SK-N-SH treated with all-trans-retinoic acid at 6 μM for 48 hours (cell line): ENCODE measurements at places on chromosomes 5 and 9.

GRCh38 chr9:69140123-69140735 is 33.8 kb upstream of the TJP2 start:
- no peak for ATAC-seq

DNA sequence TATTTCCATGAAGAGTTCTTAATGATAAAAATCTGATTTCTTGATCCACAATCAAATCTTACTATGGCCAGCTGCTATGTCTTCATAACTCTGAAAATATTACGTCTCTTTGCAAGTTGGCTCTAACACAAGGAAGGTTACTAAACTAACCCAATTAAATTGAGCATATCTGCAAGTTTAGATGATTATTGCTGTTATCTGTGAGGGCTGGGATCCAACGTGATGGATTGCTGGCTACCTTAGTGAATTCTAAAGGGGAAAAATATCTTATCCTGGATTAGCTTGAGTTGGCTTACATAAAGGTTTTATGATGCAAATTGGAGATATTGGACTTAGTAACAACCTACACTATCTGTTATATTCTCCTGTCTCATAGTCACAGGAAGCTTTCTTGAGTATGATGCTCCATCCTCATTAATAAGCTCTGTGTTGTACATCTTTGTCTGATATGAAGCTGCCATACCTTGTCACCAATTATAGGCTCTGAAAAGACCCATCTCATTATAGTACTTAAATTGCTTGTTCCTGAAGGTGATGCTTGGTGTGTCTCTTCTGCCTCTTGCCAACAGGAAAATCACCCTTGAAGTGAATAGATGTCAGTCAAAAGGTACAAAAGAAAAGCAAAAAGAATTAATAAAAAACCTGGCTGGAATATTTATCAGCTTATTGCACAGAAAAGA is 733.0 kb upstream of the MEF2C start:
- ATAC-seq: no peak

GRCh38 chr9:6915635-6916034 is 157.9 kb downstream of the KDM4C start:
- no peak for ATAC-seq

- no peak for ATAC-seq
Observed at GRCh38 chr5:33696411-33696810, 195.4 kb downstream of the ADAMTS12 start.

DNA sequence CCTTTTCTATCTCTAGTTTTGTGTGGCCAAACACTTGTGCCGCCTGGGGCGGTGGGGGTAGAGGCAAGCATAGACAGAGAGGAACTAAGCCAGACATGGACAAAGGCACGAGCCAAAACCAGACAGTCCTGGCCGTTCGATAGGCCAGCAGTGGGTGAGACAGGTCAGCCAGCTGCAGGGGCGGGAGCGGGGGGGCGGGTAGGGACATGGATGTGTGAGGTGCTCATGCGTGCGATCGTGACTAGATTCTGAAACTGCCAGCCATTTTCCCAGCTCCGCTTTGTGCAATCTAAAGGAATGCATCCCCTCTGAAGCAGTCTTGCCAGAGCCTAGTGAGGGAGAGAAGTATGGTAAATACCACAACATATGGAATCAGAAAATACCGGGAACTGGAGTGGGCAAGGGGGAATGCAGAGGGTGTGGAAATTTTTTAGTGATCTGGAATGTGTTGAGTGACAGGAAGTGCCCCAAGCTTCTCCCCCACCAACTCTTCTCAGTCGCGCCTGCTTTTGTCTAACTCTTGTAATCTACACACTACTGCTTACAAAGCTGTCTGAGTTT is 111.9 kb downstream of the NR6A1 start:
- peak; percentile 74 for ATAC-seq

DNA sequence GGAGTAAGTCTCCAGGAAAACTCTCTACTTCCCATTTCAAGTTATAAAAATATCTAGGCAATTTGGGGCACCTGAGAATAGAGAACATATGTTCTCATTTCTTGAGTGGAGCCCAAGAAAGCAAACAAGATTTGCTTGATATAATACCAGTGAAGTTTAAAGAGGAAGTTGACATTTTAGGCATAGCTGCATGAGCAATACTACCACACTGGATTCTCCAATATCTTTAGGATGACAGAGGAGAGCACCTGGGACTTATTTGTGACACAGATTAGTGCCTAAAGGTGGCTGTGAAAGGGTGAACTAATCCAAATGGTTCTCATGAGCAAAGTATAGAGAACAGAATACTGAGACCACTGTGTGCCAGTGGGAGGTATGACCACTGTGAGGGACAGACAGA is 423.5 kb upstream of the RIOK2 start:
- no peak for ATAC-seq

DNA sequence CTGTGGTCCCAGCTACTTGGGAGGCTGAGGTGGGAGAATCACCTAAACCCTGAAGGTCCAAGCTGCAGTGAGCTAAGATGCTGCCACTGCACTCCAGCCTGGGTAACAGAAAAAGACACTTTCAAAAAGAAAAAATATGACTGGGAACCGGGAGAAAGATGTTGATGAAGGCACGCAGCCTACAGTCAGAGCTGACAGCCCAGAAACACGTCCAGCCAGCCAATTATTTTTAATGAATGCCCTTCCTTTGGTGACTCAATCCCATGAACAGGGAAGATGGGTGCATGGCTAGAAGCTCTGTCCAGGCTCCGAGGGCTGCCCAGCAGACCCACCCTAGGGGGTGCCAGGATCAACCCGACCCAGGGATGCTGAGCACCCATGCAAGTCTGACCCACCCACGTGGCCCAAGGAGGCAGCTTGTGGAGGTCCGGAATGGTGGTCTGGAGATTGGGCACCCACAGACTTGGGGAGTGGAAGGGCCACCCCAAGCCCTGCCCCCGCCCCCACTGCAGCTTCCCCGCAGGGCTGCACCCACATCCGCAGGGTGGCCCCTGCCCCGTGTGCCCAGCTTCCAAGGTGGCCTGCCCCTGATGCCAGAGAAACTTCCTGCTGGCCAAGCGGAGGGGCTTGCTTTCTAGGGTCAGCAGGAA is 51.0 kb downstream of the ADAMTS2 start:
- ATAC-seq: no peak

GRCh38 chr5:159965031-159965837 is 43.7 kb upstream of the TTC1 start:
- peak; percentile 97 for ATAC-seq

DNA sequence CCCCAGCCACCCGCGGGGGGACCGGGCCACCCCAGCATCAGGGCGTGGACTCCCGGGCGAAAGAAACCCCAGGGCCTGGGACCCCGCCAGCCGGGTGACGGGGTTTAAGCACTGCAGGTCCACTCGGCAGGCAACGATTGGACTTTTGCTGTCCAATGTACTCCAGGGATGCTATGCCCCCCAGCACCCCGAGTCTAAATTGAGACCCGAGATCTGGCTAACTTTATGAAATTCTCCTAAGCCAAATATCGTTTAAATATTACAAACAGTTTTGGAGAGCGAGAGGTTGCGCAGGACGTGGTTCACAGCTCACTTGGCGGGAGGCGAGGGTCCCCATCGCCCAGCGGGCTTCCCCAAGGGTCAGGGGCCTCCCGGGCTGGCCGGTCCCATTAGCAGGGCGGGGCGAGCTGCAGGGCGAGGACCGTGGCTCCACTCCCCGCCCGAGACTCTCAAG is 384 bp upstream of the MRPS2 start:
- peak; percentile 27 for ATAC-seq

DNA sequence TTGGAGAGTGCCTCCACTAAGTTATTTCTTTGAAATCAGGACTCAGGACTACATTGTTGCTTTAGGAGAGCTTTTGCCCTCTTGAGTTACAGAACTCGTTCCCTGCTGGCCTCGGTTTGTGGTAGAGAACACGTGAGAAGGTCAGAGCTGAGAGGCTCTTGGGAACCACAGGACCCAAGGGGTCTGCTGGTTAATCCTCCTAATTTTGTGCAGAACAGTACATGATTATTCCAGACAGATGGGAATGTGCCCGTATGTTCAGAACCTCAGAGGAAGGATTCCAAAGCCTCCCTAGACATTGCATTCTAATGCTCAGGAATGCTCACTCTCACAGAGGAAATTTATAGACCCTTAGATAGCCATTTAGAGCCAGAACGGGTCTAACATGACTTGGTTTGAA is 25.2 kb upstream of the BASP1 start:
- ATAC-seq: peak; percentile 9; the same call in 2 of the 3 replicates
